HEK293T (cell line): ENCODE measurements at places on chromosomes 1 and 21.
A peak's percentile ranks its signal among the peaks of the same experiment; 100 is the strongest.

DNA sequence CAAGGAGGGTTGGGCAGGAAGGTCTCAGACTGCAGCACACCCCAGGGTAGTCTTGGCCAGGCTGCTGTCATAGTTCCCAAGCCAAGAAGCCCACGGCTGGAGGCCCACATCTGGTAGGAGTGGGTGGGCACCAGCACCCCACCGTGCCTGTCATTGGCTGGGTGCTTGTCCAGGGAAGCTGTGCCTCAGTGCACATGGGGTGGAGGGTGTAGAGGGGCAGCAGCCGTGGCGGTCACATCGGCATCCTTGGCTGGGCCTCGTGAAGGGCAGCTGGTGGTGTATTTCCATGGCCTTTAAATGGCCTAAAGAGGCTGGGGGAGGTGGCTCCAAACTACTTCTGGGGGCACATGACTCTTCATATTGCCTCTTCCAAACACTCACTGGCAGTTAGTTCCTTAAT, 119.6 kb upstream of the USP24 start:
- DNase-seq = no peak

- DNase-seq = no peak
Measured at GRCh38 chr1:86381223-86381622, 14.9 kb downstream of the ODF2L start.

- DNase-seq = no peak
Measured at GRCh38 chr1:89927478-89927877, 67.4 kb upstream of the ZNF326 start.

- no peak for DNase-seq
Measured at GRCh38 chr1:166258017-166258416, 91.2 kb upstream of the FAM78B start.

DNA sequence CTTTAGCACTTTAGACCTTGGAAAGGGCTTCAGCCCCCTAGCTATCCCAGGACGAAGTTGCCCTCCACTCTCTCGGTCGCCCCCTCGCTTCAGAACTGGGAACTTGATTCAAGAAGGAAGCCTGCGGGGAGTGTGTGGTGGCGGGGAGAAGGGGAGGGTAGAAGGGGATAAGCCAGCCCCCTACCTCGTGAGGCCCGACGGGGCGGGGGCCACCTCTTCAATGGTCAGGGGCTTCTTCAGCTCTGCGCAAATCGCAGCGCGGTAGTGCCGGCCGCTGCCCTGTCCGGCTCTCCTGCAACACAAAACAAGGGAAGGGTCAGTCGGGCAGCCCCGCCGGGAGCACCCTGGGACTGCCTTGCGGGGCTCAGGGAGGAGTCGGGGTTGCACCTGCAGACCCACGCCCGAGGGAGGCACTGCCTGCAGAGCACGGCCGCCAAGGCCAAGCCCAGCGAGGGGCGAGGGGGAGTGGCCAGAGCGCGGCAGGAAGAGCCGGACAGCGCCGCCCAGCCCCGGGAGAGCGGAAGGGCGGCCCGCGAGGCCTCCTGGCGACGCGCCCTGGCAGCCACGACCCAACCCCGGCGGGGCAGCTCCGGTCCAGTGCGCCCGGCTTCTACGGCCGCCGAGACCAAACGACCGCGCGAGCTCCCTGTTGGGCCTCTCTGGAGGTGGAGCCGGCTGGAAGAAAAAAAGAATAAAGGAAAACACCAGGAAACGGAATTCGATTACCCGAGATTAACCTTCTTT, 56.2 kb upstream of the RASAL2 start:
- peak; percentile 38 for DNase-seq

DNA sequence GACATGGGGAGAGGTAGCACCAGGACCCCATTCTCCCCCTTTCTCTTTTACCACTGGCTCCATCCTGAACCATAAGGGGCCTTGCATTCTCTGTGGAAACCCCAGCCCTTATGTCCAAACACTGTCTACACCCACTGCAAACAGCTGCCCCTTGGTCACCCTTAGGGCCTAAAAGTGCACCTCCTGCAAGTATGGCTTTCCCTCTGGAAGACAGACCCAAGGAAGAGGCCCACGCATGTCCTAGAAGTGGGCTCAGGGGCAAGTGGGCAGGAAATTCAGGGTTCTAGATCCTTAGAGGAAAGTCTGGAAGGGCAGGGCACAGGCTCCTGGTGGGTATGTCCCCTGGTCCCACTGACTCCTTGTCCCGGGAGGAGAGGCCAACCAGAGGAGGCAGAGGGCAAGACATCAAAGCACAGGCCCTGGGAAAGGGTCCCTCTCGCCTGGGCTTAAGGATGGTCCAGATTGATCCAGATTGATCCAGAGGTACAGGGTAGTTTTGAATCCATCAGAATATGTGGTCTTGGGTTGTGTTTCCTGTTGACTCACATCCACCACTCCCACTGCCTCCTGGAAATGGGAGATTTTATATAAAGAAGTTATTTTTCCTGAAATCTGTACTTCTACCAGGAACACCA, 150.9 kb downstream of the GRIK3 start:
- no peak for DNase-seq

- DNase-seq = no peak
Measured at GRCh38 chr1:156642265-156643048, 540 bp downstream of the BCAN start.

DNA sequence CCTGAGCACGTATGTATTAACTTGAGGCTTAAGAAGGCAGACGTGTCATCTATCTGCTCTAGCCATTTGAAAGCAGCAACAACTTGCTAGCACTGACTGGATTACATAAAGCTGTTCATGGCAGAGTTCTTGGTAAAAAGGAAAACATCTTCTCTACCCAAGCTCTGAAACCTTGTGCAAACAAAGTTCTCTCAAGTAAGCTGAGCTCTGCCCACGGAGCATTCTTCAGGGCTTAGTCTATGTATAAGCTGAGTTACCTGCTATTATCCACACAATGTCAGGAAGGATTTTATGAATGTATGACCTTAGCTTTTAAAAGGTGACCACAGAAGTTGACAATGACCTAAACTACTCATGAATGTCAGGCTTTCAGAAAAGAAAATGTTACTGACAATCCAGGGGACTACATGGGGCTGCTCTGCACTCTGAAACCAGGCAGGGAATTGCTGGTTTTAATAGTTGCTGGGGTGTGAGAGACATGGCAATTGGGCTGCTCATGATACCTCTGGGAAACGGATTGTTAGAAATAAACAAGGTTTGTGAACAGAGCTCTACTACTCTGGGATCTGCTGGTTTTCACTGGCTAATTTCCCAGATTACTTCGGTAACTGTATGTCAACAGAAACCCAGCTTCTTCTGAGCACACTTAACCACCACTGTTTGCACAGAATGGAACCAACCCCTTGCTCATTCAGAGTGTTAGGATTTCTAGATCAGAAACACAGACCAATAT, 29.6 kb upstream of the CCN1 start:
- DNase-seq = no peak

GRCh38 chr1:16204634-16205333, 7.7 kb downstream of the ARHGEF19 start:
- DNase-seq = peak; percentile 44

- no peak for DNase-seq
Measured at GRCh38 chr1:212754193-212754592, 37.4 kb downstream of the NSL1 start.

DNA sequence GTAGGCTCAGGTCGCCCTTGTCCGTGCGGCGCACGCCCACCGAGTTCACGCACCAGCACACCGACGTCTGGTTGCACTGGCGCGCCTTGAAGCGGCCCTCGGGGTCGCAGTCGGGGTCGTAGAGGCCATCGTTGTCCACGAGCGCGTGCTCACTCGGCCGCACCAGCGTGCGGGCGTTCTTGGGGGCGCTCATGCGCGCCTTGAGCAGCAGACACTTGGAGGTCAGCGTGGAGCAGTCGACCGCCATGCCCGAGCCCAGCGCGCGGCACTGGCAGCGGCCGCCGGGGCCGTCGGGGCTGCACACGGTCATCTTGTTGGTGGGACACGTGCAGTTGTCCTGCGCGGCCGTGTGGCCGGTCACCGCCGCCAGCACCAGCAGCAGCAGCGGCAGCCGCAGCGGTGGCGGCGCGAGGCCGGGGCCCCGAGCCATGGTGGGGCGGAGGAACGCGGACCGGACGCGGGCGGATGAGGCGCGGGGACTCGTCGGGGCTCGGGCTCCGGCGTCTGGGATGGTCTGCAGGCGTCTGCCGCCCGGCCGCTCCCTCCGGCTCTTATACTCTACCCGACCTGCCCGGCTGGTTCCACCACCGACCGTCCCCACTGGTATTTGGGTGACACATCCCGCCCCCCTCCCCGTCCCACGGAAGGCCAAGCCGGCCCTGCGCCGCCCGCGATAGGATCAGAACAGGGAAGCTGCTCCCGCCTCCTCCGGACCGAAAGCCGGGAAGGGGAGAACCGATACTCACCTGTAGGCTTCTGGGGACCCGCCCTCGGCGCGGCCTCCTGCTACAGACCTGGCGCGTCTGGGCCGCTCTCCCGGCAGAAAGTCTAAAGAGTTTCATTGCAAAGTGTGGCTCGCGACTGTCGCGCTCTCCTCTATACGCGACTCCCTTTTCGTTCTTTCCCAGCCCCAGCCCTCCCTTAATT, at the start of gene TACSTD2:
Gene TACSTD2, minus strand, starts transcription at position 526 of the 927 bp plus-strand sequence. Its CDS starts 96 bp downstream, at position 430.
- no peak for DNase-seq

- DNase-seq = no peak
Measured at GRCh38 chr1:115092175-115092574, 2.9 kb upstream of the TSPAN2 start.

GRCh38 chr1:94795434-94795833, 24.7 kb upstream of the SLC44A3 start:
- no peak for DNase-seq

GRCh38 chr1:209659909-209660308, 7.7 kb upstream of the LAMB3 start:
- DNase-seq = no peak

- no peak for DNase-seq
Measured at GRCh38 chr1:35111106-35111505, 31.9 kb downstream of the ZMYM1 start.

GRCh38 chr1:51000651-51001050, 30.6 kb downstream of the CDKN2C start:
- no peak for DNase-seq

- no peak for DNase-seq
Measured at GRCh38 chr1:184427722-184428121, 40.9 kb downstream of the C1orf21 start.

DNA sequence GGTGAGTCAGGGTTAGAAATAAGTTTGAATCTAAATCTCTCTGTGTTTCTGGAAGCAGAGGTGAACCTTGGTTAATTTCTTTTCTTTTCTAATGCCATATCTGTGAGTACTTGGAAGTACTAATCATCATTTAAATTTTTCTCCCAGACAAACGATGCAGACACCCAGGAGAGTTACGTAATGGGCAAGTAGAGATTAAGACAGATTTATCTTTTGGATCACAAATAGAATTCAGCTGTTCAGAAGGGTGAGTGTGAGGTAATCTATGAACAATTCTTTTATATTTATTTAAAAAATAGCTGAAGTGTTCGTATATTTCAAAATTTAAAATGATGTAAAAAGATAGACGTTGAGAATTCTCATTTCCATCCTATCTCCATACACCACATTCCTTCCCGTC, 11.2 kb downstream of the C4BPA start:
- DNase-seq = no peak

GRCh38 chr1:998995-999724, 737 bp downstream of the HES4 start:
- peak; percentile 37 for DNase-seq

DNA sequence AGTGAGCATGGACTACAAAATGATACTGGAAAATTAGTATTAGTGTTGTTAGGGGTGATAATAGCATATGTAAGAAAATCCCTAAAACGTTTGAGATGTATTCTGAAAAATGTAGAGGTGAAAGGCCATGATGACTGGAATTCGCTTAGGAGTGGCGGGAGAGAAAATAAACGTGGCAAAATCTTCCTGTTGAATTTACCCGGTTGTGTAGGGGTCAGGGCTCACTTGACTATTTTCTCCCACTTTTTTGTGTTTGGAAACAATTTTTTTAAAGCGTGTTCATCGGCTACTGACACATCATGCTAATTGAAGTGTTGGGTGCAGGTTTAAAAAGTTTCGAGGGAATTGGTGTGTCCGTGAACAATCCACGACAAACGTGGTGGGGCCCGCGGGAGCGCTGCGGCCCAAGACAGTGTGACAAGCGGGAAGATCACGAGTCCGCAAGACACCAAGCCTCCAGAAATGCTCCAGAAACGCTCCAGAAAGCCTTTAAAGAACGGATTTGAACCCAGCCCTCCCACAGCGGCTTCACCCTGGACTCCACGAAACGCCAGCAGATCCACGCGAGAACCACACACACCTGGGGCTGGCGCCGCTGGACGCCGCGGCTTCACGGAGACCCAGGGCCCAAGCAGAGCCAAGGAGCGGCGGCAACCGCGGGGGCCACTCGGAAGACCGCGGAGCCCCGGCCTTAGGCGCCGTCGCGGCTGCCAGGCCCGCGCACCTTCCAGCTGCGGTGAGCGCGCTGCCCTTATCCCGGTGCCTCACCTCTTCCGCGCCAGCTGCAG, 573 bp downstream of the PSMG1 start:
- DNase-seq = no peak

DNA sequence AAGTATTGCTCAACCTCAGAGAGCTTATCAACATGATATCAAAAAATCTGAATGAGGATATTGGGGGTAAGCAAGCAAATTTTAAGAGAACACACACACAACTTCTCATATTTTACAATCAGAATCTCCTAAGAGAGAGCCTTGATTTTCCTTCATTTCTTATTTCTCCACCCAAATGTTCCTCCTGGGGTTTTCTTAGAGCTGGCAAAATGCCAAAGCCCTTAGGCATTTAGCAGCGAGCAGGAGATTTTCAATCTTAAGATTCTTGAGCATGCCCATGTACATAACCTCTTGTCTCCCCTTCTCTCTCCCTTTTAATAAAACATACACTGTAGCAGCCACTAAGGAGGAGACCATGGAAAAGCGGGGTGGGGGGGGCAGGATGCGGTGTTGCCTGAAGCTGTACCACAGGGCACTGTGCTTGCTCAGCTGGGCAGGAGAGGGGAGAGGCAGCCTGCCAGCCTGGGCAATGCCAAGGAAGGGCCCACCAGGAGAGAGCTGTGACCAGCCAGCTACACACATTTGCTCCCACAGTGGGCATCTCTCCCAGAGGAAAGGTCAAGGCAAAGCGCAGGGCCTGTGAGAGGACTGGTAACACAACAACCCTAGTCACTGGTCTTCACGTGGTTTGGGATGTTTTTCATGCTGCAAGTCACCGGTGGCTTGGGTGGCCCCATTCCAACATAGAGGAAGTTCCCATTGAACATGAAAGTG, 4.3 kb downstream of the BRINP2 start:
- DNase-seq = no peak

GRCh38 chr21:45151445-45152160, 77.2 kb downstream of the ADARB1 start:
- no peak for DNase-seq

DNA sequence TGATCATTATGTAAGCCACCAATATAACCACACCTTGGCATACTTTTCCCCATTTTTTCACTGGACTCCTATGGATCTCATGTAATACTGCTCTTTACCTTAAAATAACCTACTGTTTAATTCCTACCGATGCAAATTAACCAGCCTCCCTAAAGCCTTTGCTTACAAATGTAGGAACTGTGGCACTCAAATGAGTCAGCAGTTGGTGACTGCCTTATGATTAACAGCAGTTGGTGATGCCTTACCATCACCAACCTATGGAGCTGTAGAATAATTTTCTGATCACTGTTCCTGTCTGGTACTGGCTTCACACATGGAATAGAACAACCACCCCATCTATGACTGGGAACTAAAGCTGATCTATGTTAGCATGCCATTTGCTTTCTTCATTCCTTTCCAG, 7.8 kb upstream of the NUDT17 start:
- no peak for DNase-seq
